ENCODE measurements at places on chromosomes 1 and 21. TPM values are rescaled to one million over a fixed set of nuclear protein-coding genes. Genes with fewer than 3 reads are reported as not detected.

The TNFRSF4 gene
- not detected for total RNA-seq

The SPRR2A gene
- total RNA-seq: not detected

The SPATA45 gene
- total RNA-seq: not detected

The CASZ1 gene
- 3.0 TPM for total RNA-seq

The ARHGEF16 gene
- total RNA-seq: 6.0 TPM

The HJV gene
- total RNA-seq: not detected

The DNASE2B gene
- not detected for total RNA-seq

The GJB4 gene
- 0.11 TPM for total RNA-seq

The PLXNA2 gene
- total RNA-seq: 0.90 TPM

The CDCA8 gene
- 46.6 TPM for total RNA-seq

The NECTIN4 gene
- total RNA-seq: 2.9 TPM

The PRMT2 gene
- 52.9 TPM for total RNA-seq

The S100A2 gene
- total RNA-seq: 28.6 TPM

The RAB13 gene
- total RNA-seq: 136 TPM

Measured in A549 treated with ZK216348 at 1 μM for 4 hours (cell line).